Pulmonary artery endothelial cell (primary cell): ENCODE measurements at places on chromosomes 11 and 22. TPM values are rescaled to one million over a fixed set of nuclear protein-coding genes. Genes with fewer than 3 reads are reported as not detected.

DNA sequence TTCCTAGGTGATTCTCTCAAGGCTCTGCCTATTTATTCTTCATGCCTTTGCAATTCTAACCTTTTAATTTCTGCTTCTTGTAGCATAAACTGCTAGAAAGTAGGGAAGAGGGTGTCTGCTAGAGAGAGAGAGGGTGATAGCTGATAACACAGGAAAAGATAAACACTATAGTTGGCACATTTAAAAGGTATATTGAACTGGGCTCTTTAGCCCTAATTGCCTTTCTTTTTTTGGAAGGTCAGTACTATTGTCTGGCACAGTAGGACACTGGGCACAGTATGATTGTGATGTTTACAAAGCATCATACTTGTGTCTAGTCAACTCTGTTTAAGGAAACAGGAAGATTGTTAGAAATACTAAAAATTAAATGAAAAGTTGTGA is 33.3 kb downstream of the TEAD1 start:
- DNase-seq: no peak

- DNase-seq: no peak
These were observed 19.5 kb downstream of the PIK3IP1 start for GRCh38 chr22:31272522-31273446.

Gene POU2AF3
- total RNA-seq: not detected in 2 replicates

Gene UBQLN3
- total RNA-seq: not detected in 2 replicates

DNA sequence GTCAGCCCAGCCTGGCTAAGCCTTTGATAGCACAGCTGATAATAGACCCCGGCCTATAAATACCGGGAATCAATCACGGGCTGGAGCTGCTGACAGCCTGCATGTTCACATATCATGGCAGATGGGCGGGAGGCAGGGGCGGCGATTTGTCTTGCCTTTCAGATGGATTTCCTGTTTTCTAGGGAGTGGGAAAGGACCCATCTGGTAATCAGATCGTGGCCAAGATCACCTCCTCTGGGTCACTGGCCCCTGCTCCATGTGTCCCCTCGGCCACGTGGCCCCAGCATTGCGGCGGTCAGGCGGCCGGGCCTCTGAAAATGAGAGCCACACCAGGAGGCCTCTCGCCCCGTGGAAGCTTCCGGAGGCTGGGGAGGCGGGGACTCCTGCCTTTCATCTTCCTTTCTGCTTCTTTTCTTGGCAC is 36.6 kb downstream of the SMIM38 start:
- no peak for DNase-seq

GRCh38 chr11:111148121-111148520 is 97.4 kb upstream of the POU2AF2 start:
- DNase-seq: no peak

GRCh38 chr22:26890870-26891269 is 233.5 kb downstream of the MIAT start:
- no peak for DNase-seq
